ENCODE measurements at places on chromosomes 11 and 22.

- DNase-seq, result no peak
Observed at GRCh38 chr11:64791781-64792291, 11.2 kb downstream of the MAP4K2 start.

- no peak for DNase-seq
Observed at GRCh38 chr11:104531894-104532293, 366.4 kb downstream of the CASP12 start.

GRCh38 chr22:48857202-48857805 lies 970.4 kb downstream of the BRD1 start:
- no peak for DNase-seq

GRCh38 chr11:124759266-124760204 lies 2.6 kb downstream of the ESAM start:
- no peak for DNase-seq

- DNase-seq, result no peak
Observed at GRCh38 chr11:36558571-36559413, 9.0 kb upstream of the RAG1 start.

DNA sequence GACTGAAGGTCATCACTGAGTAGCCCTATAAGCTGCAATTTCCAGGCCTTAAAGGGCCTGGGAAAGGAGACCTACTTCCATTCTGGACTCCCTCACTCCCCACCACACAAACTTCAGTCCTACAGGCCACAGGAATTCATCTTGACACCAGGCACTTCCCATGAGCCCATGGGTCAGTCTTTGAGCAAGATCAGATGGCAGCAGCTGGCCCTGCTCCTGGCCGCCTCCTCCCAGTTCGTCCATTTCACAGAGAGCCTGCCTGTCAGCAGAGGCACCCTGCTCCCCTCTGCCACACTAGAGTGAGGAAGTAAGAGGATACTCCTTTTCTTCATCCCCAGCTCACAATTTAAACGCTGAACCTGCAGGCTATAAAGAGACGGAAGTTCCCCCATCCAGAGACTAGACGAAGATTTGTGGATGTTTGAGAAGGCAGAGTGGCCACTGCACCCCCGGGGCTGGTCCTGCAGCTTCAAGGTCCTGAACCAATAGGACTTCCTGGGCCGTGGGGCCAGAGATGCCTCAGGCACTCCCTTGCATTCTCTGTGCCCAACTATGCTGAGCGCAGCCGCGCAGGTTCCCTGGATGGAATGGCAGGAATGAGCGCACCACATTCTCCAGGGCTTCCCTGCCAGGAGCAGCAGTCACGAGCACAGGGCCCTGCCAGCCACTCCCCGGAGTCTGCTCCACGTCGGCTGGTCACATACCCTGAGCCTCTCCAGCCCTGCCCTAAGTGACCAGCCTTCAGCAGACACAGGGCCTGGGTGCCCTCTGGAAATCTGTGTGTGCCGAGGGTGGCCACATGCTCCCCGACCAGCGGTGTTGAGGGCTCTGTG lies 33.5 kb upstream of the BID start:
- DNase-seq, result no peak

DNA sequence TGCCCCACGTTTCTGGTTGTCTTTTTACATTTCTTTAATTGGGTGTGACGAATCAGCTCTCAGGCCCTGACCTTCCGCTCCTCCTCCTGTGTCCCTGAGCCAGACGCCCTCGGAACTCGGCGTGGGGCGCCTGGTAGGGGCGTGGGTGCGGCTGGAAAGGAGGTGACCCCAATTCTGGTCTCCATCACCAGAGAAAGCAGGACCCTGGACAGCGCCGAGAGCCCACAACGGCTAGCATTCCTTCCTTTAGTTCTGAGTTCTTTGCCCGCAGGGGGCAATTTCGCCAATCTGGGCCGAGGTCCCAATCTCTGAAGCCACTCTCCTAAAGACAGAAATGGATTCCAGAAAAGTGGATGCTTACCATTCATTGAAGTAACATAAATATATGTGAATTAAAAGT lies 11.7 kb upstream of the RBMXL2 start:
- DNase-seq, result no peak

GRCh38 chr11:113142508-113142907 lies 171.9 kb upstream of the TTC12 start:
- no peak for DNase-seq

GRCh38 chr22:20028855-20029549 lies 8.1 kb downstream of the TANGO2 start:
- peak; percentile 60 for DNase-seq

GRCh38 chr22:46828323-46828900 lies 66.0 kb downstream of the TBC1D22A start:
- no peak for DNase-seq

All from head of caudate nucleus (tissue), 42 donors.